Astrocyte of the cerebellum (primary cell): ENCODE measurements at places on chromosomes 2 and 18.
A peak's percentile ranks its signal among the peaks of the same experiment; 100 is the strongest.

DNA sequence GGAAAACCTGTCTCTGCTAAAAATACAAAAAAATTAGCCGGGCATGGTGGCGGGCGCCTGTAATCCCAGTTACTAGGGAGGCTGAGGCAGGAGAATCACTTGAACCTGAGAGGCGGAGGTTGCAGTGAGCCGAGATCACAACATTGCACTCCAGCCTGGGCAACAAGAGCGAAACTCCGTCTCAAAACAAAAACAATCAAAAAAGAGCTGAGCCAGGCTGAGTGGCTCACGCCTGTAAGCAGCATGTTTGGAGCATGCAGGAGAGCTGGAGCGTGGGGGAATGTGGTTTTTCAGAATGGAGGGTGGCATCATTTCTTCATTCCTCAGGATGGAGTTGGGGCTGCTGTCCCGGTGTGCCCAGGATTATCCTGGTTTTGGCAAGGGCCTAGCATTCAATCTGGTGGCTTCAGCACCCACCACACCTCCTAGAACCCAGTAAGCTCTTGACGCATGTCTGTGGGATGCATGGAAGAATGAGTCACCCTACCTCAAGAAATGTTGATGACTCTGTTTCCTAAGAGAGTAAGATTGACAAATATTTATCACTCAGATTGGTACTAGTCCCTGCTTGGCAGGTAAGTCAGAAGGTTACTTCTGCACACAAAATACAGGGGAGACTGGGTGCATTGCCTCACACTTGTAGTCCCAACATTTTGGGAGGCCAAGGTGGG lies 90.2 kb upstream of the ODC1 start:
- DNase-seq: peak; percentile 12

DNA sequence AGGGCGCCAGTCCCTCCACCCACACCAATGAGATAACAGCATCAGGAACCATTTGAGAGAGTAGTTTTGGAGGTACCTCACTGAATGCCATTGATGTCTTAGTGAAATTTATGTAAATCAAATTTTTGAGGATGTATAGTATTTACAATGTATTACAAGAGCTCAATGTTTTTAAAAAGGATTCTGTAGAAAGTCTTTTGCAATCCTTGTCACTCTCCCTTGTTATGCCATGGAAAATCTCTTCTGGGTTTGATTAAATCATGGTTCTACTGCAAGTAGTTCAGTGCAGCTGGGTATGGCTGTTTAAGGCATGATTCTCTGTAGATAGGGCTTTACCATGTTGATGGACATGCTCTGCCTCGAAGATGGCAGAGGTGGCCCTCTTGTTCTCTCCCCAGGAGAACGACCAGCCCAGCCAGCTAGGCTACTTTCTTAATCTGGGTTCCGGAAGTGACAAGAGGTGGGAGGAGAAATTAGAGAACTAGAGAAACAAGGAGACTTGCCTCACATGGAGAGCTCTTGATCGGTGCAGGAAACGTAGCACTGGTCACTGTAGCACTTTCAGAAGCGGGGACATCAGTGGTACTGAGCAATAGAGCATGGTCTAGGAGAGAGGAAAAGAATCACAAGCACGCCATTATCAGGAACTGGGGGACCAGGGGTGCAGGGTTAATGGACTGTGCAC lies 202.7 kb downstream of the CLIP4 start:
- no peak for DNase-seq

- peak; percentile 80 for DNase-seq
Measured at GRCh38 chr18:53796040-53796729, 428.3 kb downstream of the MBD2 start.

GRCh38 chr2:121018136-121019061 lies 266.6 kb downstream of the TFCP2L1 start:
- DNase-seq: no peak

GRCh38 chr2:41827354-41827971 lies 220.4 kb upstream of the PKDCC start:
- DNase-seq: no peak

GRCh38 chr2:207825045-207825954 lies 55.6 kb upstream of the FZD5 start:
- no peak for DNase-seq

GRCh38 chr2:119857742-119858141 lies 98.0 kb downstream of the PTPN4 start:
- no peak for DNase-seq

- DNase-seq: no peak
Measured at GRCh38 chr2:220835583-220835982, 736.5 kb downstream of the EPHA4 start.

DNA sequence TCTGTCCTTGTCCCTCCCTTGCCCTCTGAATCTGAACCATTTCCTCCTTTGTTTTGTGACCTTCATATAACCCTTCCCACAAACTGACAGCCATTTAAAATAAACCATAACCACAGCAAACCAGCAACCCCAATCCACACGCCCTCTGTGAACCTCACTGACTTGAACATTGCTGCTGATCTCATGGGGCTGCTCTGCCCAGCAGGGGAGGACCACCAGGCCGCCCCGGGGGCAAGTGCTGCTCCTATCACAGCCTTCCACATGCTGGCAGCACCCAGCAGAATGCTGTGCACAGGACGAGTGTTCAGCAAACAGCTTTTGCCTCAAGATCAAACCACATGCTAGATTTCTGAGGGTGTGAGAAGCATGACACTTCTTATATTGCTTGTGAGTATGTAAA lies 73.9 kb upstream of the UXS1 start:
- DNase-seq: no peak

GRCh38 chr2:120245520-120246332 lies 6.9 kb upstream of the RALB start:
- no peak for DNase-seq

DNA sequence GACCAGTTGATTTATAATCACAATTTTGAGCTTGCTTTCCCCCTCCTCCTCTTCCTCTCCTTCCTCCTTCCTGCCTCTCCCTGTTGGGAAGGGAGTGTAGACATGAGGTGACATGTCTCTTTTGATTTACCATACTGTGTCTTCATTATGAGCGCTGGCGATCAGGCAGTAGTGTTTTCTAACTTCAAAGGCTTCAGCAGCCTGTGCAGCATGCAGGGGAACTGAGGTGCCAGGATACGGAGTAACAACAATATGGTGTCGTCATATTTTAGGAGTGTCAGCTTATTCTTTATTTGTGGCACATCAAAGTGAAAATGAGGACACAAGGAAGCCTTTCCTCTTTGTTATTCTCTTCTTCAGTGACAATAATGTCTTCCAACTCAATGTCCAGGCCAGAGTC lies 864.2 kb downstream of the SLC4A3 start:
- DNase-seq: no peak

DNA sequence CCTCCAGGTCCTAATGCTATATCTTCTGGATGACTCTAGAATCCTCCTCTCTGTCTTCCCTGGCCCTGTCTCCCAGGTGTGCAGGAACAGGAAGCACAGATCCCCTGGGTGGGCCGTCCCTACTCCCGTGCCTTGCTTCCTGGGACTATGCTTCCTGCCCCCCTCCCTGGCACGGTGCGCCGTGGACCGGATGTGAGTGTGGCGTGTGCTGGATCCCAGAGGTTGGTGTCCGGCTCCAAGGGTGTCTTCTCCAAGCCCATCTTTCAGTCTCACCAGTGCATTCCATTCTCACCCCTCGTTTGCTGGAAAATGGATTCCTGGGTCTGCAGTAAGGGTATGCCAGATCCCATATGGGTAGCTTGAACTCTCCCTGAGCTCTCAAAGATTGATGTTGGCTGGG lies 144.4 kb upstream of the TWIST2 start:
- no peak for DNase-seq

- no peak for DNase-seq
Measured at GRCh38 chr18:34859496-34859895, 149.4 kb downstream of the DTNA start.

- DNase-seq: no peak
Measured at GRCh38 chr2:19048593-19049266, 309.7 kb downstream of the OSR1 start.

DNA sequence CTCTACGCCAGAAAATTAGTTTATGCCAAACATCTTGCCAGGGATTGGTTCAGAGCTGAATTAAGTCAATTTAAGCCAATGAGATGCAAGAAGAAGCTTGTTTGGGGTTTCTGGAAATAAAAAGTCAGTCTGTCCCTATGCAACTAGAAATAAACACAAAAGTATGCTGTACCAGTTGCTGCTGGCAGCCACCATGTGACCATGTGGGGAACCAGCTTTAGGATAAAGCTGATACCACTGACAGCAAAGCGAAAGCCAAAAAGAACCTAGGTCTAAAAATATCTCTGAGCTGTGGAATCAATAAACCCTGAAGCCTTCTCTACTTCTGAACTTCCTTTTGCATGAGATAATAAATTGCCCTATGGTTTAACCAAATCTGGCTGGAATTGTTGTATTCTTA lies 181.8 kb upstream of the PARD3B start:
- no peak for DNase-seq

DNA sequence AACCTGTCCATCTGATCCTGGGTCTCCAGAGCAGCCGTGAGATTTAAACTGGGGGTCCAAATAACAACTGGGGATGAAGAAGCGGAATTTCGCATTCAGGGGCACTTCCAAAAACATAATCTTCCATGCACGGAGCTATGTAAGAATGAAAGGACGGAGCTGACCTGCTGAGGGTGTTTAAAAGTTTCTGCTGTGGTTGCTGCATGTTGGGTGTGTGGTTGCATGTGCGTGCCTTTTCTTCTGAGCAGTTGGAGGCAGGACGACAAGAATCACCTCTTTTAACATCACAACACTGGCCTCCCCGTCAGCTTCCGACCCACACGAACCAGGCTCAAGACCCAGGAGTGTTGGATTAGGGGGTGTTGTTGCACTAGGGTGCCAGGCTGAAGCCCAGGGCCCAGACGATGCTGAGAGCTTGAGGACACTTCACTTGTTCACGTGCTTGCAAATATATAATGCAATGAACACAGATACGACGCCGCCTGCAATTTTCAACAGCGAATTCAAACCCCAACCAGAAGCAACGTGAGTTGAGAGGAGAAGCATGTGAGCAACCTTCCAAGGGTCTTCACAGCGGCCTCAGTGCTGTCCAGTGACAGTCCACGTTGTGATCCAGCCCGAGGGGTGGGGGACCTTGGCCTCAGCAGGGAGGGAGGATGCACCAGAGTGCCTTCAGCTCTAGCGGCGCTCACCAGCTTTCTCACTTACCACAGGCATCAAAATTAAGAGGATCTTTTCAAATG lies 76.0 kb upstream of the SALL3 start:
- DNase-seq: no peak

- no peak for DNase-seq
Measured at GRCh38 chr2:122112216-122113005, 357.0 kb downstream of the TSN start.

DNA sequence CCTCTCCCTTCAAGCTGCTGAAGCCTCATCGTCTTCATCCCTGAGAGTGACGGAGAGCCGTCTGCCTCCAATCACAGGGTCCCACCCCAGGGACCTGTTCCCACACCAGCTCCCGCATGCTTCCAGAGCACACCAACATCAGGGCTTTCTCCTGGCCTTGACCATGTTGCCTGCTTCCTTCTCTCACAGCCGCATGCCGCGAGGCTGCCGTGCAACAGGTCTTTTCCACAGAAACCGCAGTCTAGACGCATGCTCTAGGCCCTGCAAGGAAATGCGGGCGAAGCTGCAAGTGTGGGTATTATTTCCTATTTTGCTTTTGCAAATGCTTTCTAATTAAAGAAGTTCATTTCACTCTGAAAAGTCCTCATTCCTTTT lies 277.8 kb downstream of the EIPR1 start:
- DNase-seq: no peak

GRCh38 chr2:61841286-61841685 lies 12.6 kb downstream of the FAM161A start:
- DNase-seq: no peak

DNA sequence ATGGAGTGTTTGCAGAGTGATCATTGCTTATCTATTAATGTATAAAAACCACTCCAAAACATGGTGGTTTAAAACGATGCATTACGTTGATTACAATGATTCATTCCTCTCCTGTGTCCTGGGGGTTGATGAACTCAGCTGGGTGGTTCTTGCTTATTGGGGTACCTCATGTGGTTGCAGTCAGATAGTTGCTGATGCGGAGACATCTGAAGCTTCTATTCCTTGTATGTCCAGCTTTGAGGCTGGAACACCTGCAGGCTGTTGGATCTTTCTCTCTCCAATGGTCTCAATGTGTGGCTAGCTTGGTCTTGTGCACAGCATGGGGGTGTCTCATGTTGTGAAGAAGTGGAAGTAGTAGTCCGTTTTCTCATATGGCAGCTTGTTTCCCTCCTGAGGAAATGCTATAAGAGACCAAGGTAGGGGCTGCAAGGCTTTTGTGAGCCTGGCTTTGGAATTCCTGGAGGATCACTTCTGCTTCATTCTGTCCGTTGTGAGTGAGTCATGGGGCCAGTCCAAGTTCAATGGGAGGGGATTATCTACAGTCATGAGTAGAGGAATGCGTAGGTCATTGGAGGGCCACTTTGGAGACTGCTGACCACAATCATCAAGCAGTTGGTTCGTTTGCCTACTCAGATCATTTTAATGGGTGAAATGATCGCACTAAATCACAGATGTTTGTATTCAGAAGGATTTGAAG lies 601.0 kb downstream of the SLC4A3 start:
- peak; percentile 98 for DNase-seq

DNA sequence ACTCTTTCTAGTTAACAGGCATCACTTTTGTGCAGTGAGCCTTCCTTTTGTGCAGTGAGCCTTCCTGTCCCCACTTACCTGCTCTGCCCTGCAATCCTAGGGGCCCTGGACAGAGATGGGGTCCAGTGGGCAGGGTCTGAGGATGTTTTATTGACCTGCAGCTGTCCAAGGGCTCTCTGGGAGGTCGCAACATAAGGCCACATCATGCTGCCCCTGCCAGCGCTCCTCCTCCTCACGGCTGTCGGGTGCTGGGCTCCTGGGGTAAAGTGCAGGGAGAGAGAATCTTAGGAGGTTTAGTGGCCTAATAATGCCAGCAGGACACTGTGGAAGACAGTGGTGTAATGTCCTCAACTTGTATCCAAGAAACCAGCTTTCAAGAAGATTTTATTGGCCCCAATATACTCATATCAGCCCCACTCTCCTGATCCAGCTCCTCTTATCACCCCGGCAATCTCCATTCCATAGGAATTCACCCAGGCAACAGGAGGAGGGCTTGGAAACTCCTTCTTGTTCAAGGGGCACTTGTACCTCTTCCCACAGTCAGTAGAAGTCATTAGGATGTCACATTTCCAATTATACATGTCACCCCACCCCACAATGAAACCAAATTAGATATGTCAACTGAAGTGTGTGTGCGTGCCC lies 41.9 kb upstream of the ASB18 start:
- DNase-seq: no peak

DNA sequence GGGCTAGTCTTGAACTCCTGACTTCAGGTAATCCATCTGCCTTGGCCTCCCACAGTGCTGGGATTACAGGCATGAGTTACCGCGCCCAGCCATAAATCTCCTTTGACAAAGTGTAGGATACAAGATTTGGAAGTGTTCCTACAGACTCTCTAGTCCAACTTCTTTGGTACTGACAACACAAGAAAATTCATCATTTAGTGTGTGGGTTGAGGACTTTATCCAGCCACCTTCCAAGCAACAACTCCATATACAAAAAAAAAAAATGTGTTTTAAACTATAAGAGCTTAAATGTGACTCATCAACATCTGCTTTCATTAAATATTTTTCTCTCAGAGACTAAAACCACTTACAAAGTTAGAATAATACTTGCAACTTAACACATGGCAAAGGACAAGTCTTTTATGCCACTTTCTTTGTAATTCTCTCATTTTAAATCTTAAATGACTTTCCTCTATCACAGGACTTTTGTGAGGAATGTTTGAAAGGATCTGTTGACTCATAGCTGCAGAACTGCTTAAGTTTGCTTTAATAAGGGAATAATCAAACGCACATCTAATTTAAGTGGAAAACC lies 46.2 kb upstream of the ITGAV start:
- DNase-seq: peak; percentile 55
